ENCODE measurements at places on chromosomes 11 and 22. TPM values are rescaled to one million over a fixed set of nuclear protein-coding genes. Genes with fewer than 3 reads are reported as not detected.

The CD6 gene
- total RNA-seq = 0.10 TPM

- no peak for DNase-seq
Measured at GRCh38 chr11:6481924-6482275, 599 bp downstream of the TIMM10B start.

The OR5D14 gene
- total RNA-seq = not detected

DNA sequence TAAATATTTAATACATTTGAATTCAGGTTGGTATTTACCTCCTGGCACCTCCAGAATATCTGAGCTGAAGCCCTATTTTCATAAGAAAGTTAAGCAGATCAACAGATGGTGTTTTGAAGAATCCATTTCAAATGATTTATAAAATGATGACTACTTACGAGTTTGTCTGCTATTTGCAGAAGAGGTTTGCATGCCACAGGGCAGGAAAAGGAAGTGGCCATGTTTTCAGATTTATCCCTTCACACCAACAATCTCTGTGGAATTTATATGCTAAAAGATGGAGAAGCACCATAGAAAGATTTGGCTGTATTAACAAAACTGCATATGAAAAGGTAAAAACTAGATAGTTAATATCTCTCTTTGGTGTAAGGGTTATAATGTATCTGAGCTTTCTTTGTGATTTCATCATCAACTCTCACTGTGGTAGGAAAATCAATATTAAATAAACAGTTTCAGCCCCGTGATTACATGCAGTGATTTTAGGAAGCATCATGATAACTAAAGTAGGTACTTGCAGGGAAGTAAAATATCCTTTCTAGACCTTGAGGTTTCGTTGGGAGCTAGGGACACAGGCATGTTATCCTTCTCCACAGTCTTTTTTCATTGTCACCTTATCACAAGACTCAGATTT, 2.6 kb downstream of the BMAL1 start:
- no peak for DNase-seq

GRCh38 chr11:15568440-15568839, 453.7 kb downstream of the INSC start:
- DNase-seq = no peak
